ENCODE measurements at places on chromosomes 6 and 20.

DNA sequence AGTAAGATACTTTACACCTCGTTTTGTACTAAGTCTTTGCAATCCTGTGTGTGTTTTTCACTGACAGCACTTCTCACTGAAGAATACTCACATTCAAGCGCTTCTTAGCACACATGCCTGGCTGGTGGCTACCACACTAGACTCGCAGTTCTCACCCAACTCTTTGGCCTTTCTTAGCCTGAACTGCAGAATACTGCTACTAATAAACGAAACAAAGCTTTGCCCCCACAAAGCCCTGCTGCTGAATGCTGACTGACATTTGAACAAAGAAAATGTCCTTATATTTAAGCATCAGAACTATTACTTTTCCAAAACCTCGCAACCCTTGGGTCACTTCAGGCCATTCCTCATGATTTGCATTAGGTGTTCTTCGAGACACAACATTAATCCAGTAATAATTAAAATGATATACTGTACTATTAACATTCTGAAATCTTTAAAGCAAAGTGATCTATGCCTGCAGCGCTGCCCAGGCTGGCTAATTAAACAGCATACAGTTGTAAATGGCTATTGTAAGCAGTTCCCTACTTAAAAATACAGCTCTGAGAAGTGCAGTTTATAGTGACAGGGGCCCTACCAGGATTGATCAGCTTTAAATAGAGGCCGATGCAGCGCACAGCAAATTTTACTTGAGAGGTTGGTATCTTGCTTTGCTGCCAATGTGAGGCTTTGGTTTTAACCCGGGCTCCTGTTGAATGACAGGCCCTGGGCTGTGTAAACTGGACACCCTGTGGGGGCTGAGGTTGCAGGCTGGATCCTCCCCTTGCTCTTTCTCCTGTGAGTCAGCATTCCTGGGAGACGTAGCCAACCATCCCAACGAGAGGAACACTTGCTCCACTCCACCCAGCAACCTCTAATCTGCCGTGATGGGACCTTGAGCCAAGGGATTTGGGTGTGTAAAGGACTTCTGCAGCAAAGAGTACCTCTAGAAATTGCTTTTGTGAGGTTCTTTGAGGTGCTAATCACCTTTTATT lies 899.0 kb downstream of the TFAP2A start:
- no peak for DNase-seq

DNA sequence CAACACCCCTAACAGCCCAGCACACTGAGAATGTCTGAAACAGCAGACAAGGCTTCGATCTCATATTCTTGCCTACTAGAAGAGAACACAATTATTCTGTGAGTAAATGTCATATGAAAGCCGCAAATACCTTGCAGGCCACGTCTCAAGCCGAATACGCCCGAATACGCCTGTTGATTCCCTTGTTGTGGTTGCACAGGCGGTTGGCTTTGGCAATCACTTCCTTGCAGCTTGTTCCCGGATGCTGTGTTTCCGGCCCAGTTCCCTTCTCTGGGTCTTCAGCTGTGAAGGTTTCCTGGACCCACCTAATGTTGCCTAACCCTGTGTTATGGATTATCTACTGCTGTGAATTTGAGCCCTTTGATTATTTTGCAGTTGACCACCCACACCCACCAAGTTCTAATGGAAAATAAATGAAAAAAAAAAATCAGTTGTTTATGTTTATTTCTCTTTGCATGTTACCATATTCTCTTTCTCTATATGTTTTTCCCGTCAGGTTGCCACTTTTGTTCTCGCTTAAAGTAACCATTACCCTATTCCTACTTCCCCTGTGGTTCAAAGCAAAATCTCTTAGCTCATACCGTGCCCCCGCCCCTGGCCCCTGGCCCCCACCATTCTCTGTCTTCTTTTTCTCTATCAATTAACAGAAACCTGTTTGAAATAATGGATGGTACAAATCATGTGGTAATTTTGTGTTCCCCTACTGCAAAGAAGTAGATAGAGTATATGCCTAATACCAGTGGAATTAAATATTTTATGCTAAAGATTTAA lies 172.4 kb downstream of the ADGB start:
- peak; percentile 64 for DNase-seq

DNA sequence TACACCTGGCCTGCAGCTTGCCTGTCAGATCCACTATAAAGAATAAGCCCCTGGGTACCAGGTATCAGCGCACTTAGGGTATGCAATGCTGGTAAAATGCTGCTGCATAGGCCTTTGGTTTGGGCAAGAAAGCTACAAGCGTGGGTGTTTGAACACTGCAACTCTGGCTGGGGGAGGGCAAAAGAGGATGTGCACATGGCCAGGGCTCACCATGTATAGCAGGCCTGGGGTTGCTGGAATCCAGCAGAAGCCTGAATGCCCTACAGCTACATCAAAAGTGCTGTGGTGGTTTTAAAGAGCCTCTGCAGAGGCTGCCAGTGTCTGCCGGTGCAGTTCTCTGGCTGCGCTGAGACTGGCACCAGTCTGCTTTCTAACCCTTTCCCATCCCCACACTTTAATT lies 51.7 kb downstream of the UQCC1 start:
- DNase-seq, result no peak

- peak; percentile 23 for DNase-seq
Observed at GRCh38 chr6:84052204-84052882, 18.8 kb downstream of the MRAP2 start.

DNA sequence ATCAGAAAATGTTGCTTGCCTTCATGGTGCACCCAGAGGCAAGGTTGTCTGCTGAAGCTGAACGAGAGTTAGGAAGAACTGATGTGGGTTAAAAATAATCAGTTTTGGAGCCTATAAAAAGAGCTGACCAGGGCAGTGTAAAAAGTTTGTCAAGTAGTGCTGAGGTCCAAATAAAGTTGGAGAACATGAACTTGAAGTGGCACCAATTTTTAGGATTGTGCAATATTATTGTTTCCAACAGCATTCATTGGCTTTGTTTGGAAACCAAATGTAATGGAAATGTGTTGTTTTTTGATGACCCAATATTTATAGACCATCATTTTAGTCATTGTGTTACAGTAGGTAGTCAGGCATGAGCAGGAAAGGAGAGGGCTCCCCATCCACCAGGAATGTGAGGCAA lies 55.7 kb downstream of the GPR63 start:
- no peak for DNase-seq

GRCh38 chr6:71012866-71013469 lies 56.1 kb upstream of the B3GAT2 start:
- DNase-seq, result peak; percentile 11
